T-cell (primary cell): ENCODE measurements at places on chromosomes 5 and 9. TPM values are rescaled to one million over a fixed set of nuclear protein-coding genes. Genes with fewer than 3 reads are reported as not detected.

GRCh38 chr9:133248726-133249295 lies 26.2 kb downstream of the ABO start:
- DNase-seq, result no peak
- no peaks in the 10 kb centered on the region for H3K27me3 ChIP-seq
- H3K4me1 ChIP-seq, result peaks cover 8% of the 10 kb centered on the region
- H3K27ac ChIP-seq, result no peak overlapping the region

- H3K4me3 ChIP-seq, result no peak overlapping the region
- H3K27ac ChIP-seq, result no peak overlapping the region
- no peaks in the 10 kb centered on the region for H3K36me3 ChIP-seq
- peaks cover 5% of the 10 kb centered on the region for H3K4me1 ChIP-seq
- DNase-seq, result no peak
These were observed 102.5 kb downstream of the SPRY4 start for GRCh38 chr5:142222225-142222865.

- no peaks in the 10 kb centered on the region for H3K27me3 ChIP-seq
- no peak for DNase-seq
- no peak overlapping the region for H3K4me3 ChIP-seq
These were observed 401.2 kb upstream of the RORB start for GRCh38 chr9:74095925-74096324.

DNA sequence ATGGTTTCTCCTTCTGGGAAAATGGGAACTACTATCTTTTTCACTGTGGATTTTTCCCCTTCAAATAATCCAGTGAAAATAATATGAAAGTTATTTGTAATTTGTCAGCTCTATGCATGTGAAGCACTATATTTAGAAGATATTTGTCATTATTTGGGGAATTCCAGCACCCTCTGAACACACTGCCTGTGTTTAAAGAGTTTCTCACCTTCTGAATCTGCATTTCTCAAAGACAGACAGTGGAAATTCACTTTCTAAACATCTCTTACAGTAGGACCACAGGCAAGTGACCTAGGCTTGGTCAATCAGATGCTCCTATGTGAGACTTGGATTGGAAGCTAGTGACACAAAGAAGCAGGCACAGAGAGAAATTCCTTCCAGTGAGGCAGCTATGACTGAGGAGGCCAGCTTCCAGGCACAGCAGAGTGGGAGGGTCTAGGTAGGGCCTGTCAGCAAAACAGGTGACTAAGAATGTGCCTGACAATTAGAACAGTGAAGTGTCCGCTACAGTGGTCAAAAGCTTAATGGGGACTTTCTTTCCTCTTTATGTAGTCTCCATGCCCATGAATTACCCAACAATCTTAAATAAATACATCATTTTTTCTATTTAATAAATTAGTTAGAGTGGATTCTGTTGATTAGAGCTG lies 167.2 kb downstream of the HMHB1 start:
- H3K4me1 ChIP-seq, result no peaks in the 10 kb centered on the region
- H3K27ac ChIP-seq, result no peak overlapping the region
- DNase-seq, result no peak
- no peaks in the 10 kb centered on the region for H3K27me3 ChIP-seq
- H3K4me3 ChIP-seq, result no peak overlapping the region
- no peaks in the 10 kb centered on the region for H3K36me3 ChIP-seq

GRCh38 chr9:115099901-115100300 lies 18.1 kb downstream of the TNC start:
- H3K4me1 ChIP-seq, result no peaks in the 10 kb centered on the region
- no peaks in the 10 kb centered on the region for H3K27me3 ChIP-seq
- H3K36me3 ChIP-seq, result no peaks in the 10 kb centered on the region
- no peak overlapping the region for H3K4me3 ChIP-seq

GRCh38 chr5:164139423-164139822 lies 634.0 kb downstream of the MAT2B start:
- H3K4me3 ChIP-seq, result no peak overlapping the region
- no peak for DNase-seq
- H3K4me1 ChIP-seq, result no peaks in the 10 kb centered on the region
- no peaks in the 10 kb centered on the region for H3K27me3 ChIP-seq
- no peak overlapping the region for H3K27ac ChIP-seq
- H3K36me3 ChIP-seq, result no peaks in the 10 kb centered on the region

GRCh38 chr9:118568704-118569103 lies 800.5 kb downstream of the BRINP1 start:
- no peaks in the 10 kb centered on the region for H3K36me3 ChIP-seq
- no peak overlapping the region for H3K4me3 ChIP-seq
- H3K27ac ChIP-seq, result no peak overlapping the region

- DNase-seq, result no peak
- H3K27ac ChIP-seq, result no peak overlapping the region
- H3K36me3 ChIP-seq, result no peaks in the 10 kb centered on the region
- no peaks in the 10 kb centered on the region for H3K4me1 ChIP-seq
- no peak overlapping the region for H3K4me3 ChIP-seq
These were observed 1333.7 kb upstream of the WWC1 start for GRCh38 chr5:166957782-166958181.

GRCh38 chr5:14767735-14768507 lies 103.4 kb downstream of the OTULIN start:
- no peak for DNase-seq
- no peak overlapping the region for H3K4me3 ChIP-seq
- H3K27ac ChIP-seq, result peak overlapping the region; percentile 37

- H3K36me3 ChIP-seq, result no peaks in the 10 kb centered on the region
- no peak overlapping the region for H3K27ac ChIP-seq
- DNase-seq, result no peak
- peaks cover 14% of the 10 kb centered on the region for H3K4me1 ChIP-seq
These were observed 155.9 kb downstream of the ERCC6L2 start for GRCh38 chr9:96031366-96031824.

- H3K4me3 ChIP-seq, result no peak overlapping the region
- H3K36me3 ChIP-seq, result peaks cover 45% of the 10 kb centered on the region
- no peak overlapping the region for H3K27ac ChIP-seq
- no peaks in the 10 kb centered on the region for H3K27me3 ChIP-seq
These were observed 25.5 kb downstream of the OTULINL start for GRCh38 chr5:14607104-14607503.

DNA sequence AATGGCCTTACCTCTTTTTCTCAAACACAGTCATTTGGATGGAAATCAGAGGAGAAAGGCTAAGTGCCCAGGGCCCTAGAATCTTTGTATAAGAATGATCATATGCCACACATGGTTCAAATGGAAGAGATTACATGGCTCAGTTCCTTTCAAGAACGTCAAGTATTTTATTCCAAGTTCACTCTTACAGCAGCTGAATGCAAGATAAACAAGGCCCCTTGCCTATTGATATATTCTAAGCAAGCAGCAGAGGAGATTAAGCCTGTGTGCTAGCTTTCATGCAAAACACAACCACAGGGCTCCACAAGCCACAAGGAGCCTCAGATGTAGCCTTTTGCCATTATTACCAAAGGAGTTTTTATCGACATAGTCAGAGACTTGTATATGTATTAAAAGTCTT lies 55.3 kb upstream of the SLCO6A1 start:
- no peak for DNase-seq
- H3K4me3 ChIP-seq, result no peak overlapping the region
- no peaks in the 10 kb centered on the region for H3K27me3 ChIP-seq

DNA sequence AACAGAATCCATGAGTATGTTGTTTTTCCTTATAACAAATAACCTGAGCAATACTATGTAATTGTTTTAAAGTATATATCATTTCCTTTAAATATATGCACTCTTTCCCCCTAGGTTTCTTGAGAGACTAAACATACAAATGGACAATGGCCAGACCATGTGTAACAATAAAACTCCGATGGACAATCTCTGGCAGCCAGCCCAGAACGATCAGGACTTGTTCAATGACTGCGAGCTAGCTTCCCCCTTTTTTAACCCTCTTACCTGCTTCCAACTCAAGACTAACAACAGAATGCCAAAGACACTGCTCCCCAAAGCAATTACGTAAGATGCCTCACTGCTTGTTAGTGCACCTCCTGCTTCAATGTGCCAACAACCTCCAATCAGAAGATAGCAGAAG lies 94.9 kb downstream of the HTR4 start:
- H3K36me3 ChIP-seq, result no peaks in the 10 kb centered on the region
- H3K27me3 ChIP-seq, result no peaks in the 10 kb centered on the region
- H3K27ac ChIP-seq, result no peak overlapping the region
- no peaks in the 10 kb centered on the region for H3K4me1 ChIP-seq
- DNase-seq, result no peak

GRCh38 chr5:172365948-172366608 lies 82.5 kb upstream of the UBTD2 start:
- no peaks in the 10 kb centered on the region for H3K4me1 ChIP-seq
- H3K27ac ChIP-seq, result no peak overlapping the region
- no peaks in the 10 kb centered on the region for H3K36me3 ChIP-seq
- no peak overlapping the region for H3K4me3 ChIP-seq

- H3K4me3 ChIP-seq, result no peak overlapping the region
- no peak overlapping the region for H3K27ac ChIP-seq
- no peak for DNase-seq
- no peaks in the 10 kb centered on the region for H3K27me3 ChIP-seq
These were observed 327.6 kb downstream of the ACTL7B start for GRCh38 chr9:108528231-108528630.

DNA sequence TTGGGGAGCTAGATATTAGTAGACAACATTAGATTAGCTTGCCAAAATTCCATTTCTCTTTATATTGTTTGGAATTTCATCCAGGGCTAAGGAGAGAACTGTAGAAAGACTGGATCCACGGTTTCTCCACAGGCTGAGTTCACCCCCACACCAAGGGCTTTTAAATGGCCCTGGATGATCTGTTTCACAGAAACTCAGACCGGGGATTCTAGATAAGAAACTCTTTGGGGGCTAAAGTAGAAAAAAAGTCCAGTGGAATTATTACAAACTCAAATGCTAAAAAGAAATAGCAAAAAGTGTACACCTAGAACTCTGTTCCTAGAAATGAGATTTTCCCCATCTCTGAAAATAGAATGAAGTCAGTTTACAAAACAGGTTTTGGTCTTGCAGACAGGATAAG lies 80.9 kb downstream of the SUSD1 start:
- H3K27ac ChIP-seq, result peak overlapping the region; percentile 0
- no peaks in the 10 kb centered on the region for H3K27me3 ChIP-seq
- H3K36me3 ChIP-seq, result no peaks in the 10 kb centered on the region
- H3K4me3 ChIP-seq, result no peak overlapping the region
- DNase-seq, result no peak
- peaks cover 17% of the 10 kb centered on the region for H3K4me1 ChIP-seq

The PIK3R1 gene
- 83.7 TPM for total RNA-seq

The IFNB1 gene
- total RNA-seq, result not detected

The AK6 gene
- total RNA-seq, result 9.5 TPM

The SLC25A2 gene
- 2.0 TPM for total RNA-seq

The SLC46A2 gene
- not detected for total RNA-seq
